Activated T-helper 17 cell treated with anti-CD3 and anti-CD28 coated beads, Interleukin-2, amount 50 U/mL, for 72 hours (primary cell): ENCODE measurements at places on chromosomes 6 and 20. TPM values are rescaled to one million over a fixed set of nuclear protein-coding genes. Genes with fewer than 3 reads are reported as not detected.

- ATAC-seq: no peak
Measured at GRCh38 chr6:164106345-164106769, 691.8 kb downstream of the QKI start.

DNA sequence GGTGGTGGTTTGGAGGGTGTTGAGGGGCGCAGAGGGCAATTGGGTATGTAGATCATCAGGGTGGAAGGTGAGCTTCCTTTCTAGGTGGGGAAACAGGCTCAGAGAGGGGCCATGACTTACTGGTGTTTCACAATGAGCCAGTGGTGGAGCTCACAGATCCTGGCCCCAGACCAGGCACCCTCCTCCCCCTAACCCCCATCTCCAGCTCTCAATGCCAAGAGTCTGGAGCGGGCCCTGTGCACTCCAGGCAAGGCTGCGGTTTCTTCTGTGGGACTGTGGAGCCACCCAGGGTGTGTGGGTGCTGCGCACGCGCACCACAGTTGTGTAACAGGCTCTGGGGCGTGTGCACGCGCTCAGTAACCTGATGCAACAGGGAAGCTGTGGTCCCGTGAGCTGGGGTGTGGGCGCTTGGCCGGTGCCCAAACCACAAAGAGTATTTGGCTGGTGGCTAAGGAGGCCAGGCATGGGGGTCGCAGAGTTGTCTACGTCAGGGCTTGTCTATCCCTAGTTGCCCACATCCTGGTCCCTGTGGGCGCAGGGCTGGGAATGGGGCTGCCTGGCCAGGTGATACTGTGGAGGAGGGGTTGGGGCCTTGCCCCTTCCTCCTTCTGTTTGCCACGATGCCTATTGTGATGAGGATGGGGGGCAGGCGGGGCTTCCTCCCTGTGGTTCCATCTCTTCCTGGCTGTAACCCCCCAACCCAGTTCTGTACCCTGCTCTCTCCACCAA lies 37.5 kb upstream of the MRPS18A start:
- ATAC-seq: peak; percentile 82

- peak; percentile 40 for ATAC-seq
Measured at GRCh38 chr6:127880429-127880828, 20.4 kb downstream of the THEMIS start.

DNA sequence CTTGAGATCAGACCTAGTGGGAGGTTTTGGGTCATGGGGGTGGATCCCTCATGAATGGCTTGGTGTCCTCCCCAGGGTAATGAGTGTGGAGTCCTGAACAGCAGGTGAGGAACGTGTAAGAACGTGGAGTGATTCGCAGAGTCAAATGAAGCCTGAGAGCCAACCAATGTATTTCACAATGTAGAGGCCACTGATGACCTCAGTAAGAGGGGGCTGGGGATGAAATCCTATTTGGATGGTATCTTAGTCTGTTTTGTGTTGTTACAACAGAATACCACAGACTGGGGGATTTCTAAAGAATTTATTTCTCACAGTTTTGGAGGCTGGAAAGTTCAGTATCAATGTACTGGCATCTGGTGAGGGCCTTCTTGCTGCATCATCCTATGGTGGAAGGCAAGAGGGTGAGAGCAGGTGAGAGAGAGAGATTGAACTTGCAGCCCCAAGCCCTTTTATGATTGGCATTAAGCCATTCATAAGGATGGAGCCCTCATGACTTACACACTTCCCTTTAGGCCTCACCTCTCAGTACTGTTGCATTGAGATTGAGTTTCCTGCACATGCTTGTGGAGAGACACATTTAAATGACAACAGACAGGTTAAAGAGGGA lies 47.3 kb upstream of the HIVEP1 start:
- ATAC-seq: no peak

GRCh38 chr20:25361287-25361683 lies 29.4 kb downstream of the ABHD12 start:
- no peak for ATAC-seq

GRCh38 chr20:24702501-24703283 lies 233.3 kb downstream of the SYNDIG1 start:
- ATAC-seq: no peak

DNA sequence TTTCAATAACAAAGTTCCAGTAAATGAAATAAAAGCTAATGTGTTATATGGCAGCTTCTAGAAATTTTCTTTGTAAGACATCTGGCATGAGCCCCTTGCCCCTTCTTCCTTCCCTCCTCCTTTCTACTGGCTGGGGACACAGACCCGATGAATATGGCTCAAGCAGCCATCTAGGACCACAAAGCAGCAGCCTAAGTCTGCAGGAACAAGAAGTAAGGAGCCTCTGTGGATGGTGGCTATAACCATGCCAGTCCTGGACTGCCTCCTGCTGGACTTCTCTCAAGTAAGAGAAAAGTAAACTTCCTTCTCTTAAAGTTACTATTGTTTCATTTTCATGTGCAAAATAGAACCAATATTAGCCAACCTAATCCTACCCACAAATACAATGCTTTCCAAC lies 114.9 kb upstream of the DST start:
- no peak for ATAC-seq

GRCh38 chr6:36516559-36516958 lies 30.7 kb downstream of the STK38 start:
- ATAC-seq: no peak

GRCh38 chr20:1119128-1119505 lies 715 bp downstream of the PSMF1 start:
- peak; percentile 46 for ATAC-seq

DNA sequence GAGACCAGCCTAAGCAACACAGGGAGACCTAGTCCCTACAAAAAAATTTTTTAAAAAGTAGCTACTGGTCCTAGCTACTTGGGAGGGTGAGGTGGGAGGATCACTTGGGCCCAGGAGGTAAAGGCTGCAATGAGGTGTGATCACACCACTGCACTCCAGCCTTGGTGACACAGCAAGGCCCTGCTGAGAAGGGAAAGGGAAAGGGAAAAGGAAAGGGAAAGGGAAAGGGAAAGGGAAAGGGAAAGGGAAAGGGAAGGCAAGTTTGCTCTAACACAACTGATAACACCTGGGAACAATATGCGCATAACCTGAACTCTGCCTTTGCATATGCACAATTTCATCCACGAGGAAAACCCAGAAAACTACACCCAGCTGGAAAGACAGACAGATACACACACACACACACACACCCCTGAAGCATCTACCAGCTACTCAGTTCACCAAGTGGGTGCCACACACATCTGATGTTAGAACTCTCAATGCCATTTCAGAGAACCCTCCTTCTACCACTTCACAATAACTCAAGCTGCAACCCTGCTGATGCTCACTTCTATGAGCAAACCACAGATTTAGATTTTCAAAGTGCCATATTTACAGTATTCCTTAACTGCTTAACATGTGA lies 19.1 kb downstream of the B4GALT5 start:
- no peak for ATAC-seq

- no peak for ATAC-seq
Measured at GRCh38 chr6:45535933-45536332, 158.2 kb upstream of the SUPT3H start.

HTR1B gene
- total RNA-seq: not detected

BPHL gene
- total RNA-seq: 9.1 TPM

AHCY gene
- 174 TPM for total RNA-seq

SLC32A1 gene
- total RNA-seq: not detected
